ENCODE measurements at places on chromosomes 13 and 19.
A peak's percentile ranks its signal among the peaks of the same experiment; 100 is the strongest.

DNA sequence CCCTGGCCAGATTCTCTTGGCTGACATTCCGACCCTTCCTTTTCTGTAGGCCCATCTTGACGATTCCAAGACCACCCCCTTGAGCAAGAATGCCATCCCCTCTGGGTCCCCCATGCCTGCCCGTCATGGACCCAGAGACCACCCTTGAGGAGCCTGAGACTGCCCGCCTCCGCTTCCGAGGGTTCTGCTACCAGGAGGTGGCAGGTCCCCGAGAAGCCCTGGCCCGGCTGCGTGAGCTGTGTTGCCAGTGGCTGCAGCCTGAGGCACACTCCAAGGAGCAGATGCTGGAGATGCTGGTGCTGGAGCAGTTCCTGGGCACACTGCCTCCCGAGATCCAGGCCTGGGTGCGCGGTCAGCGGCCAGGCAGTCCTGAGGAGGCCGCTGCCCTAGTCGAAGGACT, 978 bp downstream of the ZNF446 start:
- DNase-seq = no peak

DNA sequence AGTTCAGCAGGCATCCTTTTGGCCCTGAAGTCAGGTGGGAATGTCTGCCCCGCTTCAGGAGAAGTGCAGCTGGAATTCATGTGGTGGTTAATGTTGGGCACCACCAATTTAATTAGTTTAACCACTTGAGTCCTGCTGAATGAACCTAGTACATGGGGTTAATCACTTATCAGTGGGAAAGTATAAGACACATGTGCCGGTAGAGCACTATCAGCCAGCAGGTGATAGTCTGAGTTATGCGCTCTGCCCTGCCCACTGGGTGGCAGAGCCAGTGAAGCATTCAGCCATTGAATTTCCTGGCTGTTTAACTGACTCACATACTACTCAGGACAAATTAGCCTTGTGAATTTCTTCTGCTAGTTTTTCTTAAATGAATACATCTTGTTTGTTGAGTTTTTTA, 789.7 kb upstream of the PRR20A start:
- no peak for DNase-seq

GRCh38 chr13:27806744-27807387, 14.6 kb downstream of the GSX1 start:
- DNase-seq = no peak

GRCh38 chr19:56611288-56611687, 16.2 kb downstream of the ZNF71 start:
- no peak for DNase-seq

DNA sequence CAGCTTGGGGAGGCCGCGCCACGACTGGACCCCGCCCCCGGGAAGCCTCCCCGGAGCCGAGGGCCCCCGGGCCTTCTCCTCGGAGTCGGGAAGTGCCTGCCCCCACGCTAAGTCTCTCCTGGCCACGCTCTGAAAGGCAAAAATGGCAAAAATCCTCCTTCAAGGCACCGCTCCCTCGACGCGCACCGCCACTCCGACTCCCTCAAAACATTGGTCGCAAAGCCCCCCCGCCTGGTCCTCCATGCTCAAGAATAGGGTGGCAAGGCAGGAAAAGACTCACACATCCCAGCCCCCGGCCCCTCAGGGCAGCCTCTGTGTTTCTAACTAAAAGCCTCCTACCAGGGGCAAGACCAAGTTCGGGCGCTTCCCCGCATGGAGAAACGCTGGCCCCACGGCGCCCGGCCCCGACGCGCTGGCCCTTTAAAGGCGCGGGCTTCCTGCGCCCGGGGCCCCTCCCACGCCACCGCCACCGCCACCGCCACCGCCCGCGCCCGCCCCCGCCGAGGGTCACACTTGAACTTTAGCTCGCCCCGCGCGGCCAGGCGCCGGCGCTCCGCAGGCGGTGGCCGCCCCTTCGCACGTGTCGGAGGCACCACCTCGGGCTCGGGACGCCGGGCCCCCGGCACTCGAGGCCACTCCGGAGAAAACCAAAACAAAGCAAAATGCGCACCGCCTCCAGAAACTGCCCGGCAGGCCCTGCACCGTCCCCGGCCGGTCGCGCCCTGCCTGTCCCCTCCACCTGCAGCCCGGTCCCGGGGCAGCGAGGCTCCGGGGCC, 1.9 kb downstream of the FOXO1 start:
- peak; percentile 65 for DNase-seq

DNA sequence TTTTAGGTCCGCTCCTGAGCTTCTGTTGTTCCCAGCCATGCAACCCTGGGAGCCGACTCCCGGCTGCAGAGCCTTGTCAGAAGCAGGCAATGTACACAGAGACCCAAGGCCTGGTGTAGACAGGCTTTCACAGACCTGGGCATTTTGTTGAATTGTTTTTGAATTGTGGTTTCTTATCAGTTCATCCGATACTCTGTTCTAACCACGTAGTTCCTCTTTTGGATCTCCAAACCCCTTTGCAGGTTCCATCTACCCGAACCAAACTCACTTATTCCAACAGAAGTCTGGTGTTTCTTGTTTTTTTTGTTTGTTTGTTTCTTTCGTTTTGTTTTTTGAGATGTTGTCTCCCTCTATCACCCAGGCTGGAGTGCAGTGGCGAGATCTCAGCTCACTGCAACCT, 6.3 kb upstream of the NLRP2 start:
- no peak for DNase-seq

- DNase-seq = peak; percentile 98
These were observed 9.7 kb upstream of the LYPD3 start for GRCh38 chr19:43474986-43475705.

GRCh38 chr13:25421612-25422011, 49.8 kb downstream of the ATP8A2 start:
- DNase-seq = no peak

DNA sequence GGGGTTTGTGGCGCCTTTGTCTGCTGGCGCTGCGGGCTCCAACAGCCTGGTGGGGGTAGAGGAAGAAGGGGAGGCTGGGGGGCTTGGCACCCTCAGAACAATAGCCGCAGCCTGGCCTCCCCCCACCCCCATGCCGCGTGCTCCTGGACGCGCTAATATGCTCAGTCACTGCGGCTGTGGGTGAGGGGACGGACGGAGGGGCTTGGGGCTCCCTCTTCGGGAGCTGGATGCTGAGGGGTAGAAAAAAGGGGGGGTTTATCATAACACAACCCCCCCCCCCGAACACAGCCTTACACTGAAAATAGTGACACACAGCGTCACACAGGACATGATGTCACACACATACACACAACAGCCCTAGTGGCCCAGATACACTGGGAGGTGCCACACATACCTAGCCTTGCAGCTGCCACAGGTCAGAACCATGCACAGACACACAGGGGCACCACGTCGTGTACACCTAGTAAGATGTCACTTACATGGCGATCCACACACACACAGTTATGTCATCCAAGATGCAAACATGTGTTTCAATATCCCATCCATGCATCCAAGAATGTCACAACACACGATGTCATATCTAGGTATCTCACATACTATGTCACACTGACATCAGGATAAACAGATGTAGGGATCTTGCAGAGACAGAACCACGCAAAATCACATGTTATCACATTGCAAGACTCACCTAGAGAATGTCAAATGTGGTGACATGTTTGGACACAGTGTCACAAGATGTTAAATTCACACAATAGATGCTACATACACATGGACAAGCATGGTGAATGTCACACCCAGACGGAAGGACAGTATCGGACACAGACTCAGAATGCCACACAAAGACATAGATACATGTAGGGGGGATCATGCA, 806 bp downstream of the MAST1 start:
- no peak for DNase-seq

DNA sequence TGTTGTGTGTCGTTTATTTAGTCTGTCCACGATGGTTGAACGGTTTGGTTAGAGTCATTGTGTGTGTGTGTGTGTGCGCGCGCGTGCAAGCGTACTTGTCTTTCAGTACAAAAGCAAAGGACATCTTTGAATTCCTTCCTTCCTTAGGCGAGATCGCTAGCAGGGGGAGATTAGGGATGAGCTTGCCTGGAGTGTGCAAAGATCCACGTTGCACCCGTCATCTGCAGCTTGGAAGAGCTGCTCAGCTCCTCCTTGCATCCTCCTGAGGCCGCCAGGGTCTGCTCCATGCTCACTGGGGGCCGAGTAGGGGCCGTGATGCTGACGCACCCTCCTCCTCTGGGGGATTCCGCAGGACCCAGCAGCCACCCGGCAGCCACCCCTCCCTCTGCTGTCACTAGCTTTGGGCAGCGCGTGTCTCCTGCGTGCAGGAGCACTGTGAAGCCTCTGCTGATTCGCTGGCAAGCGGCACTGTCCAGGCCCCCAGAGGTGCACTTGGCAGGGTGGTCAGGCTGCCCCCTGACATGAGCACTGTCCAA, 137.3 kb downstream of the KDM4B start:
- no peak for DNase-seq

DNA sequence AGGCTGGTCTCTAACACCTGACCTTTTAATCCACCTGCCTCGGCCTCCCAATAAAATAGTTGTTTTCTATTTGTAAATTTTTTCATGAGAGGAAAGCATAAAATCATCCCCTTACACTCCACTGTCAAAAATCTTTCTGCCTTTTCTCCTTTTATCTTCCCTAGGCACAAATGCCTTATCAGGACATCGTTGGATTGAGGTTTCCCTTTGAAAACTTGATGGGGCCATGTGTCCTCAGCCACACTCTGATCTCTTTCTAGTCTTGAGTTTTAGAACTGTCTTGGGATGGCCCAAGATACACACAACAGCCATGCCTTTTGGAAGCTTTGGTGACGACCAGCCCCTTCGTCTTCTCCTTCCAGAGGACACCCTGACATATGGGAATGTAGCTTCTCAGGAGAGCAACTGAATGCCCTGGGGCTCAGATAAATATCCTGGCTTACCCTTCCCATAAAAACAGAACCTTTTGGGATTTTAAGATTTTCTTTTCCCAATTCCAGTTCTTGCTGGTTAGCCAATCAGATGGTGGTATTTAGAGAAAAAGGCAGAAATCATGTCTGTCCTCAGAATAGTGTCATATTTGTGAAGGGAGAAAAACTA, 112.4 kb downstream of the ZNF429 start:
- no peak for DNase-seq

DNA sequence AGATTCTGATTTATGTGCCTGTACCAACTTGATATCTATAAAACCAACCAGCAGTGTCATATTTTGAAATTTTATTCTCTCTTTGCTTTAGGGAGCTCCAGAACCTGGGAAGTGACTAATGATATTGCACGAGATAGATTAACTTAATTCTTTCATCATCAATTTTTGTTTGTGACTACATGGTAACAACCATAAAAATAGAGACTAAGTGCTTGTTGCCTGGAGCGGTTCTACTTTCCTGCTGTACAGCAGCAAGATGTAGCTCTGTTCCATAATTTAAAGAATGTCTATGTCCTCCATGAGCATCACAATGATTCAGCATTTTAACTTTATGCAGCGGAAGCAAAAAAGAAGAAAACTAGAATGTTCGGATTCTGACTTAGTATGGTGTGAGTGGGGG, 275.6 kb downstream of the KLF5 start:
- no peak for DNase-seq

DNA sequence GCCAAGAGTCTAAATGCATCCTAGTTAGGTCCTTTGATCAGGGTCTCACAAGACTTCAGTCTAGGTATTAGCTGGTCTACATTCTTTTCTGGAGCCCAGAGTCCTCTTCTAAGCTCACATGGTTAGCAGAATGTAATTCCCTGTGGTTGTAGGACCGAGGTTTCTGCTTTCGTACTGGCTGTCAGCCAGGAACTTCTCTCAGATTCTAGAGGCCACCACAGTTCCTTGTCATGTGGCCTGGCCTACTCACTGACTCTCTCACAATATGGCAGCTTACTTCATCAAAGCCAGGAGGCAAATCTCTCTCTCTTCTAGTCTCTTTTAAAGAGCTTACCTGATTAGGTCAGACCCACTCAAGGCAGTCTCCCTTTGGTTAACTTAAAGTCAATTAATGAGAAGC, 82.9 kb downstream of the POU4F1 start:
- no peak for DNase-seq

DNA sequence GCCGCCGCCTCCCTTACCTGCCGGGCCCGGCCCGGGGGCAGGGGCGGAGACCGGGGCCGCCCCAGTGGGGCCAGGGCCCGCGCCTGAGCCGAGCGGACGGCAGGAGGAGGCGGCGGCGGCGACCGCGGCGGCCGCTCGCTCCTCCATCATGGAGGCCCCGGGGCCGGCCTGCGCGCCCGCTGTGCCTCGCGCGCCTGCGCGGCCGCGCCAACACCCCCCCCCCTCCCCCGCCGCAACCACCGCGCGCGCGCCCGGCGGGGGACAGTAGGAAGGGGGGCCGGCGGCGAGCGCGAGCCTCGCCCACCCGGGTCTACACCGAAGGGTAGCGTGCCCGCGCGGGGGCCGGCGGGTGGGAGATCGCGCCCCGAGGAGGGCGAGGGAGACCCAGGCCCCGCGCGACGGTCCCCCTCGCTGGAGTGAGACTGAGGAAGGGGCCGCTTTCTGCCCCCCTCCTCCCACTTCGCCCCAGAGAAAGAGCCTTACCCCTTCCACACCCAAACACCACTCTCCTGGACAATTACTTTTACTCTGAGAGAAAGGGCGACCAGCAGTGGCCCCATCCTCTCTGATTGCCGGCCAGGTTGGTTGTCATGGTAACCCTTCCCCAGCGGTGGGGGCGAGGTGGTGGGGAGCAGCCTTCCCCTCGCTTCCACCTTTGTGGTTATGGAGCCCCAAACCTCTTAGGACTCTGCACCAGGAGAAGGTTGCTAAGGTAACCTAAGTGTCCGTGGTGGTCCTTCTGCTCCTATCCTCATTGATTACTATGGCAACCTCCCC, at the start of gene STRN4:
TSS of gene STRN4 (minus strand) at position 170 of the 777 bp plus-strand sequence. CDS start at position 150, 20 bp downstream.
- DNase-seq = peak; percentile 50

DNA sequence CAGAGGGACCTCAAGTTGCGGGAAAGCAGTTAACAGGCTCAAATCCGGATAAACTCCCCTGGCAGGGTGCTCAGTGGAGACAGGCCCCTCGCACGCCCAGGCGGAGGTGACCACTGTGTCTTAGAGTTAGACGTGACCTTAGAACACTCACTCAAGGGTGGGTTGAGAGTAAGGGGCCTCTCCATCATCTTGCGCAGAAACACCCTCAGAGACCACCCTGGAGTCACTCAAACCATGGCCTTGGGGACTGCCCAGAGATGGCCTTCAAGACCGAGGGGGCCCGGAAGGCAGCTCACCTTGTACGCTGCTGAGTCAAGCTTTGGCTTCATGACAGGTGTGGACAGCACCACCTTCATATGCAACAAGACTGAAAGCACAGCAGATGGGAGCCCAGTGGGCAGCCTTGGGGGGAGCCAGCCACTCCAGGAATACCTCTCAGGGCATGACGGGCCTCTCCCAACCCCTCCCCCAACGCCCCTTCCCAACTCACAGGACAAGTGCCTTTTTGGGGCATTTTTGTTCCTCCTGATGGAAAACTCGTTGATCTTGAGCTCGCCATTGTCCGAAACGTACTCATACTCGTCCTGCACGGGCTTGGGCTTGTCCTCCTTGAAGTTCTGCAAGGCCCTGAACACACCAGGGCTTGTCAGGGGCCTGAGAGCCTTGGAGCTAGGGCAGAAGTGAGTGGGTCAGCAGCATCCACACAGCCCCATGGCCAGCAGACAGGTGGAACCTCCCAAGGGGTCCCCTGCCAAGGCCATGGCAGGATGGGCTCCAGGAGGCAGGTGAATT, 229.2 kb downstream of the TUBA3C start:
- DNase-seq = no peak

DNA sequence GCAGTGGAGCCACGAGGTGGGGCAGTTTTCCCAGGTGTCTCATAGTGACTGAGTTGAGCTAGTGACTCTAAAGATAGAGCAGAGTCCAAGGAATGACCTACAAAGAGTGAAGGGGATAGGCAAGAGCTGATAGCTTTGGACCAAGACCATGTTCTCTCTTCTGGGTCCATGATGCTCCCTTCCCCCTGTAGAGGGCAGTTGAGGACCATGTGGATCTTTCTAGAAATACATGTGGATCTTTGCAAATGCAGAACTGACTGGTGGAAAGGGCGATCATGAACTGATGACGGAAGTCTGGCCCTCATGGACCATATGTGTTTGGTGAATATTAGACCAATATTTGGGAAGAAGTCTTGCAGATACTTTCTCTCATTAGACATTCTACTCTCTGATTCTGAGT, 6.9 kb downstream of the PSG1 start:
- DNase-seq = no peak

All from stimulated activated CD4-positive, alpha-beta T cell treated with anti-CD3 and anti-CD28 coated beads, Interleukin-4, amount 100 ng/mL, for 4 hours (primary cell).